HepG2 (cell line): ENCODE measurements at places on chromosomes 2 and 18.

GRCh38 chr2:25293958-25294562, 47.7 kb downstream of the DNMT3A start:
- no peaks in the 10 kb centered on the region for H3K27me3 ChIP-seq
- H3K4me3 ChIP-seq: no peak overlapping the region
- no peak overlapping the region for H3K27ac ChIP-seq
- DNase-seq: no peak

DNA sequence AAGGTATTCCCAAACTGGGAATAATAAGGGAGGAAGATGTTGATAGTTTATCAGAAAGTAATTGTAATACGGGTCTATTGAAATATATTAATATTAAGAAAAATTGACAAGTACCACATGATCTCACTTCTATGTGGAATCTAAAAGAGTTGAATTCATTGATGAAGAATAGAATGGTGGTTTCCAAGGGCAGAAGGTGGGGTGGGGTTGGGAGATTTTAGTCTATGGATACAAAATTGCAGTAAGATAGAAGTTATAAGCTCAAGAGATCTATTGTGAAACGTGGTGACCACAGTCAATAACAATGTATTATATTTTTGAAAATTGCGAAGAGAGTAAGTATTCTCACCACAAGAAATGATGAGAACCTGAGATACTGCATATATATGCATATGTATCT, 38.9 kb downstream of the COL3A1 start:
- no peak overlapping the region for H3K4me3 ChIP-seq
- H3K4me1 ChIP-seq: no peaks in the 10 kb centered on the region
- no peaks in the 10 kb centered on the region for H3K27me3 ChIP-seq
- no peaks in the 10 kb centered on the region for H3K36me3 ChIP-seq
- no peak for DNase-seq

DNA sequence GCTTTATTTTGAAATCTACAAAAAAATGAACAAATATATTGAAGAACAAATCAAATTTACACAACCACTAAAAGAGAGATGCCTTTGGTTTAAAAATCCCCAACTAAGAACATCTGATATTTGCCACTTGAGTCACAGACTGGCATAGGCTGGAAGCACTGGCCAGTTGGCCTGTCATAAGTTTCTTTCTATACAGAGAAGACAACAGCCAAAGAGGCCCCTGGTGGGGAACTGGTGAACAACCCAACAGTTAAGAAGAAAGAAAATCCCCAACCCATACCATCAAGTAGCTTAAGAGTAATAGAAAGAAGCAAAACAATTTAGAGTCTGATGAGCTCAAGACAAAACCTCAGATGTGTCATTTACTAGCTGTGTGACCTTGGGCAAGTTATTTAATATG, 45.5 kb downstream of the OSR1 start:
- H3K4me3 ChIP-seq: no peak overlapping the region
- DNase-seq: peak; percentile 51
- no peaks in the 10 kb centered on the region for H3K27me3 ChIP-seq
- peaks cover 14% of the 10 kb centered on the region for H3K4me1 ChIP-seq

- no peak overlapping the region for H3K4me3 ChIP-seq
- no peaks in the 10 kb centered on the region for H3K36me3 ChIP-seq
- no peaks in the 10 kb centered on the region for H3K27me3 ChIP-seq
- DNase-seq: peak; percentile 48
Observed at GRCh38 chr2:46119453-46119852, 177.8 kb upstream of the EPAS1 start.

GRCh38 chr18:49613141-49613640, 51.3 kb downstream of the LIPG start:
- DNase-seq: no peak
- H3K4me1 ChIP-seq: no peaks in the 10 kb centered on the region
- H3K27me3 ChIP-seq: peaks cover 22% of the 10 kb centered on the region; the same call in 2 of the 3 replicates
- no peaks in the 10 kb centered on the region for H3K36me3 ChIP-seq
- no peak overlapping the region for H3K4me3 ChIP-seq

- DNase-seq: no peak
- no peak overlapping the region for H3K4me3 ChIP-seq
- H3K36me3 ChIP-seq: no peaks in the 10 kb centered on the region
- no peak overlapping the region for H3K27ac ChIP-seq
Observed at GRCh38 chr18:34591920-34592444, 118.1 kb upstream of the DTNA start.

- no peak overlapping the region for H3K27ac ChIP-seq
- no peak for DNase-seq
- no peaks in the 10 kb centered on the region for H3K4me1 ChIP-seq
- H3K36me3 ChIP-seq: no peaks in the 10 kb centered on the region
- no peak overlapping the region for H3K4me3 ChIP-seq
Observed at GRCh38 chr2:12435430-12436222, 281.1 kb upstream of the TRIB2 start.

DNA sequence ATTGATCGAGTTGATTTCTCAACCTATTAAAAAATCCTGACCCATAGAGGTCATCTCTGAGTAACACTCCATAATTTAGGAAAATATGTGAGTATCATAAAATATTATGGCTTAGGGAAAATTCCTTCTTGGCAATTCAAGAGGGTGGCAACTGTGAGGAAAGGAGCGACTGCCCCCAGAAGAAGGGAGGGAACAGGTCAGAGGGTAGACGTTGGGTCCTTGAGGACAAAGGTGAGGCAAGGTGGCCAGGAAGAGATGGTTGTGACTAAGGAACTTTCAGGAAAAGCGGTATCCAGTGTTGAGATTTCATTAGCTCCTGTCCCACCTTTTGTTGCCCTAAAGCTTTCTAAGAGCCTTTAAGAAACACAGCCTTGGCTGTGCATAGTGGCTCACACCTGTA, 10.5 kb upstream of the AGAP1 start:
- H3K27ac ChIP-seq: no peak overlapping the region
- peaks cover 20% of the 10 kb centered on the region; the same call in 1 of the 3 replicates for H3K27me3 ChIP-seq
- no peaks in the 10 kb centered on the region for H3K36me3 ChIP-seq
- H3K4me3 ChIP-seq: no peak overlapping the region
- DNase-seq: no peak

GRCh38 chr2:216283038-216283900, 89.0 kb downstream of the MARCHF4 start:
- no peak overlapping the region for H3K4me3 ChIP-seq
- H3K27me3 ChIP-seq: peaks cover 12% of the 10 kb centered on the region; the same call in 2 of the 3 replicates
- DNase-seq: peak; percentile 38
- H3K27ac ChIP-seq: no peak overlapping the region
- no peaks in the 10 kb centered on the region for H3K36me3 ChIP-seq
- peaks cover 19% of the 10 kb centered on the region for H3K4me1 ChIP-seq

- H3K4me3 ChIP-seq: no peak overlapping the region
- H3K27ac ChIP-seq: no peak overlapping the region
- H3K27me3 ChIP-seq: no peaks in the 10 kb centered on the region
- DNase-seq: no peak
- H3K36me3 ChIP-seq: peaks cover 9% of the 10 kb centered on the region
- no peaks in the 10 kb centered on the region for H3K4me1 ChIP-seq
Observed at GRCh38 chr2:47457268-47457667, 54.3 kb downstream of the MSH2 start.

GRCh38 chr2:119704670-119705120, 25.7 kb downstream of the TMEM177 start:
- H3K4me1 ChIP-seq: peaks cover 38% of the 10 kb centered on the region
- no peaks in the 10 kb centered on the region for H3K36me3 ChIP-seq
- H3K4me3 ChIP-seq: no peak overlapping the region
- H3K27me3 ChIP-seq: peaks cover 2% of the 10 kb centered on the region
- H3K27ac ChIP-seq: no peak overlapping the region

DNA sequence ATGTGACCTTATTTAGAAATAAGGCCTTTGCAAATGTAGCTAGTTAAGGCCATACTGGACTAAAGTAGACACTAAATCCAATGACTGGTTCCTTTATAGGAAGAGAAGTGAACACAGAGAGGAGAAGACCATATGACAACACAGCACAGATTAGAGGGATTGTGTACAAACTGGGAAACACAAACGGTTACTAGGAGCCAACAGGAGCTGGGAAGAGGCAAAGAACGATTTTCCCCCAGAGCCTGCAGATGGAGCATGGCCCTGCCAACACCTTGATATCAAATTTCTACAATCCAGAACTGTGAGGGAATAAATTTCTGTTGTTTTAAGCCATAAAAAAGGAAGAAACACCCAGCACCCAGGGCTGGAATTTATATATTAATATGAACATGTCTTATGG, 38.7 kb upstream of the COL5A2 start:
- no peaks in the 10 kb centered on the region for H3K27me3 ChIP-seq
- no peak overlapping the region for H3K4me3 ChIP-seq
- H3K36me3 ChIP-seq: no peaks in the 10 kb centered on the region
- no peak overlapping the region for H3K27ac ChIP-seq

DNA sequence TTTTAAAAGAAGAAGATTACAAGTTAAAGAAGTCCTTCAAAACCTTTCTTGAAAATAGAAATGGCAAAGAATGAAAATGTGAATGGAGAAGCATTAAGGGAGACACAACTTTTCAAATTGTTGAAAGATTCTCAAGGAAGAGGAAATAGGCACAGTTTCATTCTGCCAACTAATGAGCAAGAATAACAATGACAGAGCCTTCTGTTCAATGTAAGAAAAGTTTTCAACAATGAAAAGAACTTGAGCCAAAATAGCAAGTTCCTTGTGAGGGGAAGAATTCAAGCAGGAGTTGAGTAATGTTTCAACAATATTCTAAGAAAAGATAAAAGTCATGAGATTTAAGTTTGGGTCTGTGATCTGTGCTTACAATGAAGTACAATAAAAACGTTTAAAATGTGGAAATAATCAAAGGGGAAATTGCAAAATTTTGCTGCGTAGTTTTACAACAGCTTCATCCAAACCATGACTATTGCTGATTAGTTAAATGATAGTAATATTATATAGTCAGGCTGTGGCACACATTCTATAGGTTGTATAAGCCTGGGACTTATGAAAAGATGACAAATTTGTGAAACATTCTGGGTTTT, 122.6 kb downstream of the METTL4 start:
- DNase-seq: no peak
- H3K4me1 ChIP-seq: no peaks in the 10 kb centered on the region
- no peak overlapping the region for H3K27ac ChIP-seq

- H3K27me3 ChIP-seq: peaks cover 42% of the 10 kb centered on the region
- H3K36me3 ChIP-seq: peaks cover 2% of the 10 kb centered on the region; the same call in 1 of the 2 replicates
- no peak overlapping the region for H3K27ac ChIP-seq
- DNase-seq: no peak
Observed at GRCh38 chr2:219289537-219290361, 10.6 kb downstream of the DNAJB2 start.

DNA sequence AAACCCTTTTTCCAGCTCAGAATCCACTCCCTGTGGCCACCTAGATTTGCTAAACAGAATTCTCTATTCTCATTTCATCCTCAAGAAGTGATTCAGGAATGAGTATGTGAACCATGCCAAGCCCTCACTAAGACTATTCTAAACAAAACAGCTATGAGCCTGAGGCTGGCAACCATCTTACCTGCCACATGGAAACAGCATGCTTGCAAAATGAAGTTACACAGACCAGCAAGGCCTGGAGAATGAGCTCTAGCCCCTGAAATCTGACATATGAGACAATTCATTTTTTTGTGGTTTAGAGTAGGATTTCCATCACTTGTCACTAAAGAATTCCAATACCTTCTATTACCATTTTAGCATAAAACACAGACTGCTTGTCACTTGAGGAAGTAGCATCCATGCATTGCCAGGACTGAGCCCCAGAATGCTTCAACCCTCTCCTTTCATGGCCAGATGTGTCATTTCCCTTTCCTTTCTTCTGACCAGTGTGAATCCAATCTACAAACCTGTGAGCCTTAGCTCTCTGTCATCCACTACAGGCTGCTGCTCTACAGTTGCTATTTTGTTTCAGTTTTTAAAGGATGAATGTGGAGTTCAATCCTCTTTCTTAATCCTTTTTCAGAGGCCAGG, 744.3 kb upstream of the ACVR2A start:
- no peak overlapping the region for H3K4me3 ChIP-seq
- H3K27ac ChIP-seq: no peak overlapping the region
- no peaks in the 10 kb centered on the region for H3K4me1 ChIP-seq
- DNase-seq: no peak
- H3K36me3 ChIP-seq: no peaks in the 10 kb centered on the region
- H3K27me3 ChIP-seq: no peaks in the 10 kb centered on the region; the same call in 1 of the 2 replicates

DNA sequence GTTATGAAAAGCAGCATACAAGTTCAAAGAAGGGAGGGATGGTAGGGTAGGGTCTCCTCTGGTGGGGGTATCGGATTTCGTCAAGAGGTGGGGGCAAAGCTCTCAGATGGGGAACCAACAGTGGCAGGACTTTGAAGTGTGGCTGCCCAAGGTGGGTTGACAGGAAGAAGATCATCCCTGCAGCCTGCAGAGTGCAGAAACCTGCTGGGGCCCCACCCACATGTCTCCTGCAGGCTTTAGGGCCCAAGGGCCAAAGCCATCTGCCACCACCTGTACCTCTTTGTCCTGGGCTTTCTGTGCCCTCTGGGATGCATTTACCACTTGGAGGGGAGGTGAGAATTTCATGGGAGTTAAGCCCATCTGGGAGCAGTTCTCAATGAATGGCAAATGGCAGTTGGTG, 42.7 kb downstream of the KCNF1 start:
- no peak overlapping the region for H3K4me3 ChIP-seq
- H3K4me1 ChIP-seq: no peaks in the 10 kb centered on the region
- no peaks in the 10 kb centered on the region for H3K36me3 ChIP-seq
- no peak overlapping the region for H3K27ac ChIP-seq
- no peak for DNase-seq
